ENCODE measurements at places on chromosomes 5 and 9.

DNA sequence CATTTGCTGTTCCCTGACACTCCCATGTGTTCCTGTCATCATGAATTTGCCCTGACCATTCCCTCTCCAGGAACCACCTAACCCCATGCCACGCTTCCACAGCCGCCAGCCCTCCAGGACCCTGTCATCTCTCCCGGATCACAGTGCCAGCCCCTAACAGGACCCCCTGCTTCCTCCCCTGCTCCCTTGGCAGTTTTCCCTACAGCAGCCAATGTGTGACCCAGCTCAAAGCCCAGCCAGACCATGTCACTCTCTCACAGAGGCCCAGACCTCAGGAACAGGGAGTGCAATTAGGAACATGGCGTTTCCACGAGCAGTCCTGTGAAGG, 8.1 kb downstream of the FOXE1 start:
- no peaks in the 10 kb centered on the region for H3K36me3 ChIP-seq
- H3K4me3 ChIP-seq = no peak overlapping the region
- no peak for DNase-seq
- peaks cover 29% of the 10 kb centered on the region for H3K27me3 ChIP-seq
- no peak overlapping the region for H3K27ac ChIP-seq

GRCh38 chr9:131714161-131714646, 25.7 kb downstream of the RAPGEF1 start:
- no peak overlapping the region for H3K27ac ChIP-seq
- no peak overlapping the region for H3K4me3 ChIP-seq

GRCh38 chr5:98042961-98043360, 730.5 kb upstream of the RGMB start:
- no peaks in the 10 kb centered on the region for H3K27me3 ChIP-seq
- DNase-seq = no peak
- H3K27ac ChIP-seq = no peak overlapping the region
- H3K4me3 ChIP-seq = no peak overlapping the region
- H3K4me1 ChIP-seq = no peaks in the 10 kb centered on the region

DNA sequence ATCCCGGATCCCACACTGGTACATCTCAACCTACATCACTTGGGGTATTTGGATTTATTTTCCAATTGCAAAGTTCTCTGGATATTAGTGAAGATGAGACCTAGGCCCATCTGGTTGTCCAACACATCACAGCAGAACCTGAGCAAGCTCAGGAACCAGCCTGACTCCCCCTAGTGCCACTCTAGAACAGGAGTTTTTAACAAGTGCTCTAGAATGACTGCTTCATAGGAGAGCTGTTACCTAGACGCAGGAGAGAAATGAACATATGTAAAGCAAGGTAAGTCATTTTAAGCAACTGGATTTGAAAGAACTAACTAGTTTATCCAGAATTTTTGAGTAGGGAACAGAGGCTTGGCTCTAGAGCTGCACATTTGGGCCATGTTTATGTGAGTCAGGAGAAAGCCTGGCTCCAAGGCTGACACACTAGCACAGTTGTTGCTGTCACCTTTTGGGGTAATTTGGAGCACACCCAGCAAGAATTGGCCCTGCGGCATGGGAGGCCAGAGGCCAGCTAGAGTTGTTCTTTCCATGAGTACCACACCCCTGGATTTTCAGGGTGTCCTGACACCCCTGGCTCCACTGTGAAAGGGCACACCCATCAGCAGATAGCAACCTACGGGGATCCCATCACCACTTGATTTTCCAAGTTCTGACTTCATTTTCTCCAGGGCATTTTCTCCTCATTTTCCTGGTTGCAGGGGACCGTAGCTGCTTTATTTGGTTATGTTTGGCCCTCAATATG, 110.9 kb upstream of the LPAR1 start:
- no peak overlapping the region for H3K27ac ChIP-seq
- H3K4me1 ChIP-seq = no peaks in the 10 kb centered on the region
- H3K36me3 ChIP-seq = no peaks in the 10 kb centered on the region
- no peaks in the 10 kb centered on the region for H3K27me3 ChIP-seq
- H3K4me3 ChIP-seq = no peak overlapping the region
- no peak for DNase-seq

GRCh38 chr5:149037817-149038216, 25.0 kb downstream of the SH3TC2 start:
- no peak for DNase-seq
- H3K27ac ChIP-seq = no peak overlapping the region
- H3K36me3 ChIP-seq = no peaks in the 10 kb centered on the region

GRCh38 chr9:29069376-29069775, 1496.1 kb upstream of the C9orf72 start:
- no peaks in the 10 kb centered on the region for H3K27me3 ChIP-seq
- H3K4me3 ChIP-seq = no peak overlapping the region
- no peaks in the 10 kb centered on the region for H3K4me1 ChIP-seq
- no peaks in the 10 kb centered on the region for H3K36me3 ChIP-seq

- no peaks in the 10 kb centered on the region for H3K36me3 ChIP-seq
- H3K4me1 ChIP-seq = peaks cover 2% of the 10 kb centered on the region
- H3K4me3 ChIP-seq = no peak overlapping the region
- H3K27me3 ChIP-seq = no peaks in the 10 kb centered on the region
- peak; percentile 4 for DNase-seq
Observed at GRCh38 chr5:157613385-157614245, 38.0 kb upstream of the ADAM19 start.

DNA sequence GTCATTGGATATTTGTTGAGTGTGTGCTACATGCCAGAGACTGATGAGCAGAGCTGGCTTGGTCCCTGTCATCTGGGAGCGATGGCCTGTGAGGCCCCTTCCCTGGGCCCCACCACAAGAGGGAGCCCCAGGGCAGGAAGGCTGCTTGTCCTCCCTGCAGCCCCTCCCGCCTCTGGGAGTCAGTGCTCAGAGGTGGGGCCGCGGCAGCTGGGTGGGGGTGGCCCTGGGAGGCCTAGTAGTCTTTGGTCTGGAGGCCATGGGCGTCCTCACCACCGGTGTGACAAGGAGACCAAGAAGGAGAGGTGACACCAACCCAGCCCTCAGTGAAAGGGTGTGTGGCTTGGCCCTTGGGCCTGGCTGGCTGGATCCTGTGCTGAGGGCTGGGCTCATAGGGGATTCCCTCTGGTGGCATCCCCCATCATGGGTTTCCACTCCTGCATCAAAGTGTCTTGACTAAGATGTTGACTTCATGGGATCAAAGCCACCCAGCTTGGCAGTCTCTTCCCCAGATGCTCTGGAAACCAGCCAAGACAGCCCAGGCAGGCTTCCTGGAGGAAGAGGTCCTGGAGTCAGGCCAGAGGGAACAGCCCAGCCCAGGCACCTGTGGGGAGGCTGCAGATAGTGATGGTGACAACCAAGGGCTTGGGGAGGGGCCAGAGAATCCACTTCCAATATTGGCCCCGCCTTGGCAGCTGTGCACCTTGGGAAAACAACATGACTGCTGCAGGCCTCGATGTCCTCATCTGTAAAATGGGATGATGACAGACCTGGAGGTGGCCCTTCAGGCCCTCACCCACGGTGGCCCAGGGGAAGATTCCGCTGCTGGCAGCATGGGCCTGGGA, 166.7 kb downstream of the GAPVD1 start:
- no peak for DNase-seq
- H3K27ac ChIP-seq = no peak overlapping the region
- H3K36me3 ChIP-seq = no peaks in the 10 kb centered on the region
- H3K4me3 ChIP-seq = no peak overlapping the region
- H3K4me1 ChIP-seq = no peaks in the 10 kb centered on the region
- no peaks in the 10 kb centered on the region for H3K27me3 ChIP-seq

DNA sequence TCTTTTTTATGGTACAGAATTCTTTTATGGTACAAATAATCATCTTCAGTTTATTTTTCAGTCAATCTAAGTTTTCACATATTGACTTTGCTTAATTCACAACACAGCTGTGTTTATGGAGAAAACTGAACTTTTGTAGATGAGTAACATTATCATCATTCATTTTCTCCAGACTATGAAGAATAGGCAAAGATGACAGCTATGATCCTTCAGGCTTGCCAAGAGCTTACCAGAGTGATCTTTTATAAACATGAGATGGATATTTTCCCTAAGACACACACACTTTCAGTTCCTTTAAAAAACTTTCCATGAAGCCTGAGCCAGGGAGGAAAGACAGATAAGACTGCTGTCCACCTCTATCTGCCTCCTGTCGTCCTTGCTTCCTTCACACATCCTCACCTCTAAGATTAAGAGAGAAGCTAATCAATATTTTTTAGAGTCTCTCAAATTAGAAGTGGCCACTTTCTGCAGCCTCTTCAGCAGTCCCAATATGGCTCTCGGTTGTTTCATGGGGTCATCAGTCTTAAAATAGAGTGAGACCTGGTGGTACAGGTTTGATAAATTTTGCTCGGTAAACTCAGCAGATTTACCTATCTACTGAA, 108.1 kb upstream of the SLC27A6 start:
- H3K36me3 ChIP-seq = no peaks in the 10 kb centered on the region
- no peaks in the 10 kb centered on the region for H3K27me3 ChIP-seq
- no peak for DNase-seq
- H3K27ac ChIP-seq = no peak overlapping the region
- H3K4me1 ChIP-seq = no peaks in the 10 kb centered on the region

- peaks cover 4% of the 10 kb centered on the region for H3K36me3 ChIP-seq
- no peak for DNase-seq
- H3K27me3 ChIP-seq = no peaks in the 10 kb centered on the region
- no peak overlapping the region for H3K4me3 ChIP-seq
- no peaks in the 10 kb centered on the region for H3K4me1 ChIP-seq
Observed at GRCh38 chr9:123465304-123465703, 109.3 kb downstream of the CRB2 start.
